Stimulated activated CD4-positive, alpha-beta T cell treated with anti-CD3 and anti-CD28 coated beads, Interleukin-1b, Interleukin-23, amount 100 ng/mL, for 1 hour (primary cell): ENCODE measurements at places on chromosomes 7 and 10.

DNA sequence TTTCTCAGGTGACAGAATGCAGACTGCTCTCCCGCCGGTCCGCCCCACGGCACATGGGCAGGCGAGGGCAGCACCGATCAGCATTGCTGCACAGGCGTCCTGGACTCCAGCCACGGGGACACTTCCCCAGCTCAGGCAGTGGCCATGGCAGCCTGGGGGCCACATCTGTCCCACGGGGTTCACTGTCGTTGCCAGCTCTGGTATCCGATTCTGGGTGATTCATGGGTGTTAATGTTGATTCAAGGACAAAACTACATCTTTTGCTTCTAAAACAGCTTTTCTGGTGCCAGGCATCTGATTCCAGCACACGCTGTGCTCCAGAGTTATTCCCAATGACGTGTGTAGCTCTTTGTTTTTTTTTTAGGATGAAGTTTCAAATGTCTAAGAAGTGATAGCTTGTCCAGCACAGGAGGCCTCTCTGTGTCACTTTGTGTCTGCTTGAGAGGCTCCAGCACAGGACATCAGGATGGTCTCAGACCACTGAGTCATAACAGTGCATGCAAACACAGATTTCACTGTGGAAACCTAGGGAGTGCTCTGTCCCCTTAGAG, 218.0 kb downstream of the WDR37 start:
- no peak for DNase-seq

DNA sequence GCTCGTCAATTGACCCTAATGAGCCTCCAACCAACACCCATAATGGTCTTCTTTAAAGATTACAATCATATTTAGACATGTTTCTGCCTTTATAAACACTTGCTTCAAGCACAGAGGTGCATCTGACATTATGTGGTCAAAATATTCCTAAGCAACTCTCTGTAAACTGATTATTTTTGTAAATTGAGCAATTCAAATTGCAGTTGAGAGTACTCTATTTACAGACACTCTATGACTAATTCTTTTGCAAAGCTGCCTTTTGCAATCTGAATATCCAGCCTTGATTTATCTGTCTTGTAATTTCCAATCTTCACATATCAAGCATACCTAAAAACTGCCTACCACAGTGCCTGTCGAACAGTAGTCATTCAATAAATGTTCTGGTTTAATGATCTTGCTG, 112.0 kb downstream of the PDE1C start:
- no peak for DNase-seq

- no peak for DNase-seq
Observed at GRCh38 chr10:125431149-125431548, 251.8 kb downstream of the TEX36 start.

- DNase-seq, result no peak
Observed at GRCh38 chr7:30706316-30706715, 24.1 kb upstream of the CRHR2 start.

DNA sequence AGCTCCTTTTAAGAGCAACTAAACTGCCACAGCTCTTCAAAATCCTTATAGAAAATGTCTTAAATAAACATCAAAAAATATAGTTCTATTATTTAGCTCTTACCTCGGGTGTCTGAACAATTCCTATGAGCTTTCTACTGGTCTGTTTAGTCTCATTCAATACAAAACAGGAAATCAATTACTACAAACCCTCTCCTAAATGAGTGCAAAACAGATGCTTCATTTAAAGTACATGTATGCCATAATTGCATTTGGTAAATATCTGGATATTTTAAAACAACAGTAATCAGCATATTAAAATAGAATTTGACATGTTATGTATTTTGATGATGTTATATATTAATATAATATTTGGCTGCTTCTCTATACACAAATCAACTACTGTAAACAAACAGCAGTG, 38.5 kb upstream of the MTPN start:
- no peak for DNase-seq

DNA sequence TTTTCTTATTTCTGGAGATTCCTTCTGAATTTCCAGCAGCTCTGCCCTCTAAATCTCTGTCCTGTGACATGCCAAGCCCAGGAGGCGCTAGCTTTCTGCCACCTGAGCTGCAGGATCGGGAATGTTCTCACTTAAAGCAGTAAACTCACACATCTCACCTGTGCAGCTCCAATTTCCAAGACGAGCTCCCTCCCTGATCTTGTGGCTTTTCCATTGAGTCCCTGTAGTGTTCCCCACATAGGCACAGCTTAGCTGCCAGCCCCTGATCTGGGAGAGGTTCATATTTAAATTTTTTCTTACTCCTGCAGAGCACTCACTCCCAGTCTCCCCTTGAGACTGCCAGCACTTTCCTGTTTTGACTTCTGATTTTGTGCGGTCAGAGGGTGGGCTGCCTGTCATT, 479.3 kb downstream of the GLRX3 start:
- no peak for DNase-seq

GRCh38 chr7:29502133-29502532, 61.5 kb upstream of the PRR15 start:
- no peak for DNase-seq

GRCh38 chr10:107653832-107654287, 489.4 kb upstream of the SORCS1 start:
- DNase-seq, result no peak

- DNase-seq, result no peak
Observed at GRCh38 chr10:128462844-128463243, 336.6 kb upstream of the MKI67 start.

- DNase-seq, result no peak
Observed at GRCh38 chr7:1948887-1949680, 279.0 kb downstream of the ELFN1 start.

GRCh38 chr10:69362471-69362954, 54.2 kb downstream of the TACR2 start:
- no peak for DNase-seq

- DNase-seq, result no peak
Observed at GRCh38 chr10:126235979-126236851, 152.1 kb downstream of the ADAM12 start.

DNA sequence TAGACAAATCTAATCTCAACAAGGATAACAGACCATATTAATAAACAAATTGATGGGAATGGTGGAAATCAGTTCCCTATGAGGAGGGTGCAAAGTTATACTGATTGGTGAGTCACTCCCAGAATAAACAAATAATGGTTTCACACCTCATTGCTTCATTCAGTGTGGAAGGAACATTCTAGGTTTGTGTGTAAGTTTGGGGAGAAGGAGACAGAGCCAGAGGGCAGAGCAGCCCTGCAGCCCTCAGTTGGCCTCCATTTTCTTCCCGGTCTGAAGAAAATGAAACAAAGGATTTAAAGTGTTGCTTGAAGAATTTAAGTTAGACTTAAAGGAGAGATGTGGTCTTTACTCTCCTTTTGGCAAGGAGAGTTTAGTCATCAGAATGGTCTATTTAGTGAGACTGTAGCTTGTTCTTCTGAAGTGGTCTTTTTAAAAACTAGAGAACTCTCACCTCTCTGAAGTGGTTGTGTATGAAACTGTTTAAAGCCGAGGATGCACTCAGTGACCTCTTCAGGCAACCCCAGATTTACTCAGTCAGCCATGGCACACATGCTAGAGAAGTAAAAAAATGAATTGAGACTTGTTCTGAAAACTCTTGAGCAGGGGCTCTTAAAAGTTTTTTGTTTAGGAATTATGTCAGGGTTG, 27.2 kb downstream of the IKZF1 start:
- no peak for DNase-seq

- DNase-seq, result no peak
Observed at GRCh38 chr10:130708465-130709070, 572.4 kb downstream of the GLRX3 start.

DNA sequence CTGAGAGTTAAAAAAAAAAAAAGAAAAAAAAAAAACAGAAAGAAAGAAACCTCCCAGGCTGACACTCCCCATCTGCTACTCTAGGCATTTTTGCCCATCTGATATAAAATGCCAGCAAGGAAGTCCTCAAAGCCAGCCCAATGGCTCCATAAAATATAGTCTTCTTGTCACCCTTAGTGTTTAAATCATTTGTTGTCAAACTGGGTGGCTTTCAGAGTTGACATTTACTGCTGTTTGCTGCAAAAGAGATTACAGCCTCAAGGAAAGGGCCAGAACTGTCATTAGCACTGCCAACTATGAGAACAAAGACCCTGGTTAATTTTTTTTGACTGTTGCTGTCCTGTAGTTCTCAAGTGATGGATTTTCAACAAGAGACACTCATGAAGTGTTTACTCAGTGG, 86.5 kb downstream of the TRIL start:
- no peak for DNase-seq

GRCh38 chr10:104099269-104099668, 13.6 kb upstream of the COL17A1 start:
- DNase-seq, result no peak

GRCh38 chr7:155610633-155611193, 33.7 kb upstream of the RBM33 start:
- no peak for DNase-seq

DNA sequence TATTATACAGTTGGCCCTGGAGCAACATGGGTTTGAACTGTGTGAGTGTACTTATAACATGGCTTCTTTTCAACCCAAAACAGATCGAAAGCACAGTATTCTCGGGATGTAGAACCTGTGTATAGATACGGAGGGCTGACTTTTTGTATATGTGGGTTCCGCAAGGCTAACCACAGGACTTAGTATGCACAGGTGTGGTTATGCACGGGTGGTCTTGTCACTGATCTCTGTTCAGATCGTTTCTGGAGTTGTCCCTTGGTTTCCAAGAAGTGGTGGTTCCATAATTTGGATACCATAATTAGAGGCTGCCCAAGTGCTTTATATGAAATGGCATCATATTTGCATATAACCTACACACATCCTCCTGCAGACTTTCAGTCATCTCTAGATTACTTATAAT, 10.9 kb upstream of the BHLHA15 start:
- no peak for DNase-seq

- no peak for DNase-seq
Observed at GRCh38 chr10:129963641-129964501, at the start of gene EBF3. TSS of gene EBF3 (minus strand) at chr10:129964274. CDS start at chr10:129963768, 506 bp downstream.

- DNase-seq, result no peak
Observed at GRCh38 chr7:74032624-74033371, 4.8 kb downstream of the ELN start.

- DNase-seq, result no peak
Observed at GRCh38 chr10:112349521-112350085, 24.3 kb upstream of the ACSL5 start.

DNA sequence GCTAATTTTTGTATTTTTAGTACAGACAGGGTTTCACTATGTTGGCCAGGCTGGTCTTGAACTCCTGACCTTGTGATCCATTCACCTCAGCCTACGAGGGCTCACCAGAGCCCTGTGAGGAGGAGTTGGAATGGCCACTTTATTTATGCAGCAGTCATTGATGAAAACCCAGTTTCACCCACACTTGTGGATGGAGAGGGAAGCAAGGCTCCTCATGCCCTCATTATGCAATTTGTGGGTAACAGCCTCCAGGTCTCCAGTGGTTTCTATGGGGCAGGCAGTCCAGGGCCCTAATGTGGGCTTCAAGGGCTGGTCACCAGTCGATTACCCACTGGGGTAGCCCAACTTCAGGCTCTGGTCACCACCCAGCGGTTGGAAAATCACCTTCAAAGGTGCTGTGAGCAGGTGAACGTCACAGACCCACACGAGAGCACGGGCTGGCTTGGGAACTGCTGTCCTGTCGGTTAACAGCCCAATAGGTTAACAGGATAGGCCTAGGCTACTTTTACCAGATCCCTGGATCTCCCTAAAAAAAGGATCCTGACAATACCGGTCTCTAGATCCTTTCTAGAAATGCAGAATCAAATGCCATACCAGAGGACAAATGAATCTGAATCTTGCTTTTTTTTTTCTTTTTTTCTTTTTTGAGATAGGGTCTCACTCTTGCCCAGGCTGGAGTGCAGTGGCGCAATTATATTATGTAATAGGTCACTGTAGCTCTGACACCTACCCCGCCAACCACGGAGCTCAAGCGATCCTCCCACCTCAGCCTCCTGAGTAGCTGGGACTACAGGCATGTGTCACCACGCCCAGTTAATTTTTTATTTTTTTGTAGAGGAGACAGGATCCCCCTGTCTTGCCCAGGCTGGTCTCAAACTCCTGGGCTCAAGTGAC, 97.8 kb downstream of the SLC37A3 start:
- DNase-seq, result no peak

GRCh38 chr10:62426086-62426485, 51.9 kb downstream of the ZNF365 start:
- no peak for DNase-seq

GRCh38 chr10:106347547-106347946, 817.0 kb downstream of the SORCS1 start:
- no peak for DNase-seq

DNA sequence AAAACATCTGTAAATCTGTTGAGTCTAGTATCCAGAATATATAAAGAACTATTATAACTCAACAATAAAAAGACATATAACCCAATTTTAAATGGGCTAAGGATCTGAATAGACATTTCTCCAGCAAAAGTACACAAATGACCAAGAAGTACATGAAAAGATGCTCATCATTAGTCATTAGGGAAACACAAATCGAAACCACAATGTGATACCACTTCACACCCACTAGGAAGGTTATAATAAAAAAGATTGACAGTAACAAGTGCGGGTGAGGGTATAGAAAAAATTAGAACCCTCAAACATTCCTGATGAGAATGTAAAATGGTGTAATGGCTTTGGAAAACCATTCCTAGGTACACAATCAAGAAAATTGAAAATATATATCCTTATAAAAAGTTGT, 4.1 kb downstream of the XPNPEP1 start:
- no peak for DNase-seq

DNA sequence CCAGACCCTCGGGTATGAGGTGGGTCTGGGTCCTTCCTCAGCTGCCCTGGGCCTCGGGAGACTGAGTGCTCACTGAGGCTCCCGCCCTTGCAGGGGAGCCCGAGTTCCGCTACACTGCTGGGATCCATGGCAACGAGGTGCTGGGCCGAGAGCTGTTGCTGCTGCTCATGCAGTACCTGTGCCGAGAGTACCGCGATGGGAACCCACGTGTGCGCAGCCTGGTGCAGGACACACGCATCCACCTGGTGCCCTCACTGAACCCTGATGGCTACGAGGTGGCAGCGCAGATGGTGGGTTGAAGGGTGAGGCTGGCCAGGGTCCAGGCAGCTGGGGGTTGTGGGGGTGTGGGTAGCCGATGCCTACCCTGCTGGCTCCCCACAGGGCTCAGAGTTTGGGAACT, 7.6 kb downstream of the AEBP1 start:
- DNase-seq, result no peak

DNA sequence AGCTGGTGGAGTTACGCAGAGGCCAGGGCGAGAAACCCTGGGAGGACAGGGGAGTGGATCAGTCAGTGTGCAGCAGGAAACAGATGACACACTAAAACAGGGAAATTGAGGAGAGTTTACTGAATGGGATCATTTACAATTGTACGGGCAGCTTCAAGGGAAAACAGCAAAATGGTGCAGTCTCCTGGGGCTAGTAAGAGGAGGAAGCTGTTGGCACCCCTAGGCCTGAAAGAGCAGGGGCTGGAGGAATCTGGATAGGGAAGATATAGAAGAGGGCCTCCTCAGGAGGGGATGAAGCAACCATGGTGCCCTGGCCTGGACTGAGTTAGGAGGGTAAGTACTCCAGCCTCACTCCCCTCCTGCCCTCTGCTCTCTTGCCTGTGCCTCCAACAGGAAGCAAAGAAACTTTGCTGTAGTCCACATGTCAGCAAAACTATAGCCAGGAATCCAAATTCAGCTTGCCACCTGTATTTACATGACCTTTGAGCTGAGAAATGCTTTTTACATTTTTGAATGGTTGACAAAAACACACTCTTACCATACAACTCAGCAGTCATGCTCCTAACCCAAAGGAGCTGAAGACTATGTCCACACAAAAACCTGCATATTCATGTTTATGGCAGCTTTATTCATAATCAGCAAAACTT, 52.3 kb upstream of the OPN4 start:
- DNase-seq, result no peak

GRCh38 chr7:97130417-97131139, 13.1 kb downstream of the SDHAF3 start:
- DNase-seq, result no peak

GRCh38 chr10:46224414-46224682, 62.4 kb upstream of the ANTXRL start:
- no peak for DNase-seq
